Activated CD4-positive, CD25-positive, alpha-beta regulatory T cell (primary cell): ENCODE measurements at places on chromosomes 5 and 9.

DNA sequence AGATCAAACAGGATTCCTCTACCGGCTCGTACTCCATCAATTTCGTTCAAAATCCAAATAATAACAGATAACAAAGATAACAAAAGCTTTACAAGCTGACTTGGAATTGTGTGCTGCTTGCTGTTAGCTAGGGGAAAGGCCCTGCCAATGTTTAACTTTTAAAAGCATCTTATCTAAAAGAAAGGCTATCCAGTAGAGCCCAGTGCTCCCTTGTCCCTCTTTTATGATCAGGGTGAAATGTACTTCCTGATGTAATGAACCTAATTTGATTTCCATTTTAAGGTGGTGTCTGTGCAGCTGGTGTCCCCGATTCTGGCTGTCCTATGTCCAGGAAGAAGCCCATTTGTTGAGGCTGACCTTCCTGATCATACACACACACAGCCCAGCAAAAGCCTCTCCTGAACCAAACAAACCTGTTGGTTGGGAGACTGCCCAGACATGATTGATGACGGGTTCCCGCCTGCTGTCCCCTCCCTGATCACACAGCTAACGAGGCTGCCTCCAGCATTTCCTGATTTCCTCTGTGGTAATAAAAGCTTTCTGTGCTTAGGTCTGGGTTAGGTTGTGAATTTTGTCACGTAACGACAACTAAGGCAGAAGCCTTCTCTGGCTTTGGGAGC, 54.1 kb downstream of the PWWP2A start:
- DNase-seq: no peak

- DNase-seq: no peak
These were observed 35.5 kb downstream of the BICD2 start for GRCh38 chr9:92728831-92729734.

DNA sequence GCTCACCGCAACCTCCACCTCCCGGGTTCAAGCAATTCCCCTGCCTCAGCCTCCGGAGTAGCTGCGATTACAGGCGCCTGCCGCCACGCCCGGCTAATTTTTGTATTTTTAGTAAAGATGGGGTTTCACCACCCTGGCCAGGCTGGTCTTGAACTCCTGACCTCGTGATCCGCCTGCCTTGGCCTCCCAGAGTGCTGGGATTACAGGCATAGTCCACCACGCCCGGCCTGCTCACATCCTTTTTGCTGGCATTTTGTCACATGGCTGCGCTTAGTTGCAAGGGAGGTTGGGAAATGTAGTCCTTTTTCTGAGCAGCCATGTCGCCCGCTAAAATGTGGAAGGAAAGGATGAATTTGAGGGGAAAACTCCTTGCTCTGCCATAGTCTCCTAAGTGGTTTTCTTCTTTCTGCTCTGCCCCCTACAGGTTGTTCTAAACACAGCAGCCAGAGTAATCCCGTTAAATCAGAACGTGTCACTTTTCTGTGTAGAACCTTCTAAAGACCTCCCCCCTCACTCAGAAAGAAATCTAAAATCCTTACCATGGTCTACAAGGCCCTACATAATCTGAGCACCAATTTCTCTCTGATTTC, 57.8 kb upstream of the HSPA9 start:
- DNase-seq: no peak

DNA sequence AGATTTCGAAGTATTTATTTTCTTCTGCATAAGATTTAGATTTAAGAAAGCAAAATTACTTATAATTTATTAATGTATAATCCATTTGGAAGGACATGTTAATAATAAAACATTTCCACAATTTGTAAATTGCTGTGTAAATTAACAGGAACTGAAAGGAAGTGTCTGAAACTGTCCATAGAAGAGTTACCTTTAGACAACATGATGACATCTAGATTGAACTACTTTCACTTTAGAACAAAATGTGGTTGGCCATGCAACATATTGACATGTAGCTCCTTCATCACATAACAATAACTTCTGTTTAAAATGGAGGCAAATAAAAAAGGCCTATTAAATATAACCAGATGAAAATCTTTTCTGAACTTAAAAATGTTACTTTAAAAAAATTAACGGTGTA, 1849.5 kb upstream of the ACO1 start:
- no peak for DNase-seq

- no peak for DNase-seq
These were observed 145.0 kb upstream of the TNC start for GRCh38 chr9:115262952-115263351.

- no peak for DNase-seq
These were observed at the start of gene SPINK9 for GRCh38 chr5:148335259-148335658. TSS of gene SPINK9 (plus strand) at chr5:148335559. CDS start at chr5:148335614, 55 bp downstream.

- DNase-seq: no peak
These were observed 1236.0 kb downstream of the MAT2B start for GRCh38 chr5:164741376-164741775.

- DNase-seq: no peak
These were observed 184.4 kb upstream of the DMRT1 start for GRCh38 chr9:656926-657568.

DNA sequence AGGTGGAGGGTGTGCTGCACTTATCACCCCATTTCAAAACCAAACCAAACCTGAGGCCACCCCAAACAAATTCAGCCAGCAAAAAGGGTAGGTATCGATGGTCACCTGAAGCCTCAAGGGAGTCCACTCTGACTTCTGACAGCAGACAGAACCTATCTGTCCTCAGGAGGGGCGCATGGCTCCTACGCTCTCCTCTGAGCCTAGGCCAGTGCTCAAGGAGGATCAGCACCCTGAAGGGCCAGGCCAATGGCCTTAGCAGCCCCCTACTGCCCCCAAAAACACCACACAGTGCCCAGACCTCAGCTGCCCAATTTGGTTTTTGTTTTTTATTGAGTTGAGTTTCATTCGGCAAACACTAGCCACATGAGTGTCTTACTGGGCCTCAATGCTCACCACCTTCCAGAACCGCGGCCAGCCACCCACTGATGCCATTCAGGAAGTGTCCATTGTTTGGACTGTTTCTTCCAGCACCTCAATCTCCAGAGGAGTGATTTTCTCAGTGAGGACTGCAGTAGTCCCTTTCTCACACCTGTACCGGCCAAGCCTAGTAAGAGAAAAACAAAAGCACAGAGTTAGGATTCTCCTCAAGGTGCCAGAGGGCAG, 62.0 kb downstream of the PSMB7 start:
- DNase-seq: no peak

- DNase-seq: no peak
These were observed 35.8 kb downstream of the PTCH1 start for GRCh38 chr9:95481000-95481399.

GRCh38 chr9:130806327-130806716, 28.7 kb upstream of the ABL1 start:
- no peak for DNase-seq

DNA sequence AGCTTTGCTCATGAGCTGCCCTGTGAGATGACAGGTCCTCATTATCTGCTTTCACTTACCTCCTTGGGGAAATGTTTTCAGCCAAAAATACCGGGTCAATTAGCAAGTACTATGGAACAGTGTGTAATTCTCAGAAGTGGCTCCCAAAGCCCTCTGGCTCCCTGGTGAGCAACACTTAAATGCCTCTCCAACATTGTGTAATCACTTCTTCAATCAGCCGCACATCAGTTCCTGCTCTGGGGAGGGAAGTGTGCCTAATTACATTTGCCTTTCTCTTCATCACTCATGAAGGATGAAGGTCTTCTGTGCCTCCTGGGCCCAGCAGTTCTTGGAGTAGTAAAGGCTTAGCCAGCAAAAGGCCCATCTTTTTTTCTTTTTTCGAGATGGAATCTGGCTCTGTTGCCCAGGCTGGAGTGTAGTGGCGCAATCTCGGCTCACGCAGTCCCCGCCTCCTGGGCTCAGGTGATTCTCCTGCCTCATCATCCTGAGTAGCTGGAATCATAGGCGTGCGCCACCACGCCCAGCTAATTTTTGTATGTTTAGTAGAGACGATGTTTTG, 23.1 kb downstream of the NIM1K start:
- DNase-seq: no peak

DNA sequence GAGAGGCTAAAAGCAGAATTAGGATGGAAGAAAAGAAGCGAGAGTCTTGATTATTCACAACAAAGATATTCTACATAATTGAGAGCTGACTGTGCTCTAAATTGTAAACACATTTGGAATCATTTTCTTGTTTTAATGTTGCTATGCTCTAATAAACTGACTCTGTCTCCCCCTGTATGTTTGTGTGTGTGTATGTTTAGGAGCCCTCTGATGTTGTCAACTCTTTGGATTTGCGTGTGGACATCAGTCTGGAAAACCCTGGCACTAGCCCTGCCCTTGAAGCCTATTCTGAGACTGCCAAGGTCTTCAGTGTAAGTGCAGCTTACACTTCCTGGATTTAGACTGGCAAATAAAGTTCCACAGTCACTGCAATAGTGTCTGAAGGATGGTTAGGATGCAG, 37.8 kb downstream of the MOCS2 start:
- DNase-seq: no peak

GRCh38 chr9:107694390-107694789, 204.8 kb upstream of the KLF4 start:
- no peak for DNase-seq

DNA sequence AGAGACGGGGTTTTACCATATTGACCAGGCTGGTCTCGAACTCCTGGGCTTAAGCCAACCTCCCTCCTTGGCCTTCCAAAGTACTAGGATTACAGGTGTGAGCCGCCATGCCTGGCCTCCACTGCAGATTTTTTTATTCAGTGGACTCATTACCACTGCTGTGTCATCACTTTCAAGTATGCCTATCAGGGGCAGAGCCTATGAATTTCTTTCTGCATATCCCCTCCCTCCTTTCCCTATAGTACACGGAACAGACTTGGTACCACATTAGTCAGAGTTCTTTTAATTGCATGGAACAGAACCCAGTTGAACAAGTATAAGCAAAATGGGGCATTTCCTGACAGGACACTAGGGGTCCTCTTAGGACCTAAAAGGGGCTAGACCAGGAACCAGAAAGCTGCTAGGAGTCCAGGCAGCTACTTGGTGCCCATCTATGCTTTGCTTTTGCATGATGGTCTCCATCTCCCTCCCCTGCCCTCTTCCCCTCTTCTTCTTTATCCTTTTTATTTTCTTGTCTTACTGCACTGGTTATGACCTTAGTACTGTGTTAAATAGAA, 5.8 kb downstream of the BSPRY start:
- DNase-seq: no peak

- DNase-seq: no peak
These were observed 183.1 kb upstream of the C9orf72 start for GRCh38 chr9:27756418-27756817.

- DNase-seq: no peak
These were observed 147.1 kb downstream of the ERCC6L2 start for GRCh38 chr9:96022445-96023051.

DNA sequence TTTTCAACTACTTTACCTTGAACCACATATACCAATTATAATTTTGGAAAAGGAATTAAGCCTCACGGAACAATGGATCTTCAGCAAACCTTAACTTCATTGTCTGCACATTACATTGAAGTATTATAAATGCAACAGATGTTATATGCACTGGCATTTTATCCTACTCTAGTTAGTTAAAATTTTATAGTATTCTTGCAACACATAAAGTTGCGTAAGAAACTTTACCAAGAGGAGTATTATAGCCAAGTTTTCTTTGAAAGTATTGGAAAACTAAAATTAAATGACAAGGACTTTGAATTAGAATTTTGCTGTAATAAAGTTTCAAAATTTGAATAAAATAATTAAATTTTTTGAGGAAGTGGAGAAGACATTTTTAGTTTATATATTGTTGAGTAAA, 63.4 kb upstream of the SREK1 start:
- DNase-seq: no peak

DNA sequence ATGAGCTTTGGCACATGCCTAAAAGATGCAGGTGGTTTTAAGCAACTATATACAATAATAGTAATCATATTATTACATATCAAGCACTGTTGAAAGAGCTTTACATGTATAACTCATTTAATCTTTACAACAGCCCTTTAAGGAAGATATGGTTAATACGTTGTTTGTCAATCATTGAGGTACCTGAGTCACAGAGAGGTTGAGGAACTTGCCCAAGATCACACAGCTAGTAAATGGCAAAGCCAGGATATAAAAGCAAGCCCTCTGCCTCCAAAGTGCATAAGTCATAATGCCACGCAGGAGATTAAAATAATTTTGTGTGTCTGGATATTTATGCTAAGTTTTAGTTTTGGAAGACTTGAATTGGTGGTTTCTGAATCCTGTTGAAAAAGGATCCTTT, 90.2 kb downstream of the DAPK1 start:
- DNase-seq: no peak
